Mesothelial cell of epicardium (in vitro differentiated cells): ENCODE measurements at places on chromosomes 11 and 22. TPM values are rescaled to one million over a fixed set of nuclear protein-coding genes. Genes with fewer than 3 reads are reported as not detected.

Gene PDGFB
- total RNA-seq, result 14.2 to 15.2 TPM (median 14.7 TPM) in 3 replicates

DNA sequence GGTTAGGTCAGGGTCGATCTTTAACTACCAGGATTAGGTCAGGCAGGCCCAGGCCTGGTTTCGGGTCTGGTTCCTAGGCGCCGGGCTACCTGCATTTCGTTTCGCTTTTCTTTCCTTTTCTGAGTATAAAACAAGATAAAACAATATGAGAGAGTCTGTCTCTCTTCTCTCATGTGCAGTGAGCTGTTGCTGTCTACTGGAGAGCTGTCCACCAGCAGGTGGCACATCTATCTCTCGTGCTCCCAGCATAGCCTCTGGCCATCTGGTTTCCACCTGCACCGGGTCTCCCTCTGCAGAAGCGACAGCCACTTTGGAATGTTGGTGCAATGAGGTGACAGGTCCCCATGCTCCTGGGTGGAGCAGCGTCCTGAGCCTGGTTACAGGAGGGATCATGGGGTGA, 27.6 kb downstream of the RIBC2 start:
- no peaks in the 10 kb centered on the region for H3K27me3 ChIP-seq
- H3K4me1 ChIP-seq, result peaks cover 33% of the 10 kb centered on the region
- peak overlapping the region; percentile 88 for H3K27ac ChIP-seq
- no peak for DNase-seq
- H3K36me3 ChIP-seq, result no peaks in the 10 kb centered on the region

DNA sequence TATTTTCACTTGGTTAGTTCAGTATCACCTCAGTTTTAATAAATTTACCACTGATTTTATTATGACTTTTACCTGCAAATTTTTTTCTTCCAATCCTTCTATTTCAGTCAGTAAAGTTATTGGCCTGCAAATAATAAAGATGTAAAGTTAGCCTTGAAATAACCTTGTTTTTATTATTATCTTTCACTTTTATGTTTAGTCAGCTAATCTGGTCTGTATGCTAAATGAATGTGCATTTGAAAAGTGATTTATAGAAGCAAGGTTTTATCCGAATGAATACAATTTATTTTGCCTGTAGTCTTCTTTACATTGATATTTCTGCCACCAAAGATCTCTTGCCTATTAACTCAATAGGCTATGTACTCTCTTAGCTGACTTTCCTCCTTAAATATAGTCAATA, 425.7 kb downstream of the CNTN5 start:
- H3K36me3 ChIP-seq, result no peaks in the 10 kb centered on the region
- DNase-seq, result no peak
- H3K27ac ChIP-seq, result no peak overlapping the region
- peaks cover 5% of the 10 kb centered on the region for H3K4me1 ChIP-seq
- no peaks in the 10 kb centered on the region for H3K27me3 ChIP-seq

DNA sequence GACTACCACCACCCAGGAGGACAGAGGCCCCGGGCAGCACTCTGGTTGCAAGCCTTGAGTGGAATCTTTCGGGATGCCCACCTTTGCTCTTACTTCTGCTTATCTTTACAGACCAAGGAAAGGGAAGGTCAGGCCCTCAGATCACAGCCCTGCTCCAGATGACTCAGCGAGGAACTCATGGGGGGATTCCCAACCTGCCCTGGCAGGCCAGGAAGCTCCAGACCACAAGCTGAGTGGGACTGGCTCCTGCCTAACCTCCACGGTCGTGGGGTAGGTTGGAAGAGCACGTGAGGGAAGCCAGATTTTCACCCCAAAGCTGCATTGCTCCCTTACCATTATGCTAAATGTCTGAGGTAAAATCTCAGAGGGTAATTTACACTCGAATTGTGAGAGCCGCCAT, 11.8 kb downstream of the TBC1D10A start:
- H3K27me3 ChIP-seq, result peaks cover 32% of the 10 kb centered on the region
- no peak overlapping the region for H3K27ac ChIP-seq
- no peak for DNase-seq
- H3K36me3 ChIP-seq, result no peaks in the 10 kb centered on the region
- peaks cover 22% of the 10 kb centered on the region for H3K4me1 ChIP-seq

Gene TRIM49
- total RNA-seq, result not detected in 3 replicates

Gene YPEL1
- total RNA-seq, result 17.2 to 18.4 TPM (median 17.8 TPM) in 3 replicates
